Eye (tissue), 1 donor: ENCODE measurements at places on chromosomes 1 and 21.

- peak; percentile 73 for DNase-seq
Measured at GRCh38 chr1:59678493-59679228, 136.1 kb upstream of the HOOK1 start.

DNA sequence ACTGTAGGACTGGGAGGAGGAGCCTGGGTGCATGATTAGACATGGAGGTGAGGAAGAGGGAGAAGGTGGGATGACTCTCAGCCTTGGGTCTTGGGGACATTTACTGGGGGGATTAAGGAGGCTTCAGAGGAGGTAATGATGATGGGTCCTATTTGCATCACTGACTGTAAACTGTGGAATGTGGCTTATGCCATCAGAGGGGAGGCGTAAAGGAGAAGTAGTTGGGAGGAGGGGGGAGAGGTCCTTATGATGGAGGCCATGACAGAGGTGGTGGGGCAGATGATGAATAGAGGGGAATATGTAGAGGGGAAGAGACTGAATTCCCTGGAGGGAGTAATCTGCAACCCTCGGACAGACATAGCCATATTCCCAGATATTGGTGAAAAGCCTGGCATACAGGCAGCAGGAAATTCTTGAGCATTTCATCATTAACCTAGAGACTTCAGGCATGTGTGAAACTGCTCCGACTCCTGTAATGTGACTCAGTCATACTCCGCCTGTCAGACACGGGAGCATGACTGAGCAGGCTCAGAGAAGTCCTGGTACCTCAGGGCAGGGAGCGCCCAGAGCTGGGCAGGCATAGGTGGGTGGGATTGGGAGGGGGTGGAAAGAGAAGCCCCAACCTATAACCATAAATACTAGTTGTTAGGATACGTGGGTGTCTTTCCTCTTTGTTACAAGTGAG, 8.0 kb upstream of the LCE5A start:
- no peak for DNase-seq

GRCh38 chr1:209844695-209845407, 17.1 kb downstream of the UTP25 start:
- DNase-seq = no peak

DNA sequence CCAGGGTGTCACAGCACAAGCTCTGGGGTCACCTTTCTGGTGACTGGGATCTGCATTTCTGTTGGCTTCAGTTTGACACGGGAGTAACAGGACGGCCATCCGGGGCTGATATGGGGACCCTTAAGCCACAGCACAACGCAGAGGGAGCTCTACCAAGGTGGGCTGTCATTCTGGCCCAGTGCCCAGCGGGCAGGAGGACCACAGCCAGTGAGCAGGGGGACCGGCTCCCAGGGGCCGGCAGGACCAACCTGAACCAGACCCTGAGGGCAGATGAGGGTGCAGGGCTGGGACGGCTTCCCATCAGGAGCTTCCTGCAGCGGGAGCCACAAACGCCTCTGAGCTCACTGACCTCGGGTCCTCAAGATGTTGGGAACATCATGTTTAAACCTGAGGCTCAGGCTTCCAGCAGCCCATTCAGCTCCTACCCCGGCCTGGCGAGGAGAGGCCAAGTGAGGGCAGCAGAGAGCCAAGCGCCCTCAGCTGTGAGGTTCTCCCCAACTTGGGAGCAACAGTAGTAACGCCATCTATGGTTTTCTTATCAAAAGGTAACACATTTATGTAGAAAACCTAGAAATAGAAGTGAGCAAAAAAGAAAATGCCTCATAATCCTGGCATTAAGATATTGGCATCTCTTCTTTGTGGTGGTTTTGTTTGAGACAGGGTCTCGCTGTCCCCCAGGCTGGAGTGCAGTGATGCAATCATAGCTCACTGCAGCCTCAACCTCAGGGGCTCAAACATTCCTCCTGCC, 26.8 kb downstream of the TMEM201 start:
- peak; percentile 46 for DNase-seq

- no peak for DNase-seq
Measured at GRCh38 chr1:161899091-161899490, 124.6 kb downstream of the OLFML2B start.
